AG04450 (cell line): ENCODE measurements at places on chromosomes 4 and X.

DNA sequence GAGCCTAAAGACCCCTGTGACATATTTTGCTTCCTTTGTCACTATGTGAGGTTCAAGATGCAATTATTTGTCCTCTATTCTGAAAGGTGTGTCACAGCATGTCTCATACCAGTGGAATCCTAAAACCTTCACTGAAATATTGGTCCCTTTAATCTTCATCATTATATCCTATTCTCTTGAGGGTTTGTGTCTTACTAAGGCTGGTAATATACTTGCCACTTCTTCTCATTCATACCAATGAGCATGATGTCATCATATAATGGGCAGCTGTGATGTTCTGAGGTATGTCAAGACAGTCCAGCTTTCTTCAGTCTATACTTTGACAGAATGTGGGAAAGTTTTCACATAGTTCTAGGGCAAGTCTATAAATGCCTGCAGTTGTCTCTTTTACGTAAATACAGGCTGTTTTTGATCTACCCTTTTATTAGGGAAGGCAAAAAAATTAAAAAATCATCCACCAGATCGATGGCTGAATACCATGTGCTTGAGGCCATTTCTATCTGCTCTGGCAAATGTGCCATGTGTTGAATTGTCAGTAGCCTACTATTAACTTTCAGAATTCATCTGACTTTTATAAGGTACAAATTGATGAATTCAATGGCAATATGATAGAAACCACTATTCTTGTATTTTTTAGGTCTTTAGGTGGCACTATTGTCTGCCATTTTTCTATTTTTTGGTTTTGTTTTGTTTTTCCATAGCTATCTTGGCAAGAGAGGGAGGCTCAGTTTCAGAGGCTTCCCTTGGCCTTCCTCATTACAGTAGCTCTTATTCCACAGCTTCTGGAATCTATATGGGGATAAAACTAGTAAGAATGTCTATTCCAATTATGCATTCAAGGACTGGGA, 209.0 kb downstream of the PPARGC1A start:
- DNase-seq, result no peak

DNA sequence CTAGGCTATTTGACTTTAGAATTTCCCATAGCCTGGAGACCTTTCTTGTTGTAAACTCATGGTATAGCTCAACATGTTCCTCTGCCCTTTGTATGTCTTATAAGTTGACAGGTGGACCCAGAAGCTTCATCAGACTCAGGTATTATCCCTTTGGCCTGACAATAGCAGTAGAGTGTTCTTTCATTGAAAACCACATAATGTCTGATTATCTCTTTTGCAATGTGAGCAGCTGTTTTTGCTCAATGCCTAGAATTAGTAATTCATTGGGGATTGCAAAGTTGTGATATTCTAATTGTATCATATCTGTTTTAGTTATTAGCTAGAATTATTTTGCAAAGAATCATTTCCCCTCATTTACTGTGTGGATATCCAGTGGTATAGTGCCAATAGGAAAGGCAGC, 27.5 kb downstream of the TBC1D19 start:
- DNase-seq, result no peak

GRCh38 chr4:46081248-46081647, 42.6 kb downstream of the GABRG1 start:
- no peak for DNase-seq

DNA sequence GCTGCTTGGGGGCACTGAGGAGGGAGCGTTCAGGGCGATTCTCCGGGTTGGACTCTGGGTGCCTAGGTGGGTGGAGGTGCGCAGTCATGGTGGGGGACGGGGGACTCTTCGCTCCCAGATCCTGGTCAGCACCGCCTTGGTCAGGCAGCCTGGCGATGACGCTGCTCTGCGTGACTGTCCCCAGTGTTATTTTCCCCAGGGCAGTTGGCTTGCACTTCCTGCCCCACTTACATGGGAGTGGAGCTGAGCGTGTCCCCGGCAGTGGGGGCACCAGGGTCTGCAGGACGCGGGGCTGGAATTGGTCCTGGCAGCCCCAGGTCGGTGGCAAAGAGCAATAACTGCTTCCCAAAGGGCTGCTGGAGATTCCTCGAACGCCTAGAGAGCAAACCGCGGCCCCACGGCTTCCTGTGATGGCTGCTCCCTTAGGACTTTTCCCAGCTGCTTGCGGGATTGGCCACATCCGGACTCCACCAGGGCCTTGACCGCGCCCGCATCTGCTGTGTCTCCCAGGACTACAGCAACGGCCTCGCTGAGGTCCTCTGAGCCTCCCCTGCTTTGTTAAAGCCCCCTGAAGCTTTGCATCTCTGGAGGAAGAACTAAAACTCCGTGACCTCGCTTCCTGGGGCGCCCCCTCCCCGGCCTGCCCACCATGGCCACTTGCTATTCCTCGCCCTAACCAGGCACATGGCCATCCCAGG, 35.3 kb upstream of the GPR78 start:
- no peak for DNase-seq

GRCh38 chr4:13313856-13314255, 170.3 kb downstream of the RAB28 start:
- DNase-seq, result no peak

DNA sequence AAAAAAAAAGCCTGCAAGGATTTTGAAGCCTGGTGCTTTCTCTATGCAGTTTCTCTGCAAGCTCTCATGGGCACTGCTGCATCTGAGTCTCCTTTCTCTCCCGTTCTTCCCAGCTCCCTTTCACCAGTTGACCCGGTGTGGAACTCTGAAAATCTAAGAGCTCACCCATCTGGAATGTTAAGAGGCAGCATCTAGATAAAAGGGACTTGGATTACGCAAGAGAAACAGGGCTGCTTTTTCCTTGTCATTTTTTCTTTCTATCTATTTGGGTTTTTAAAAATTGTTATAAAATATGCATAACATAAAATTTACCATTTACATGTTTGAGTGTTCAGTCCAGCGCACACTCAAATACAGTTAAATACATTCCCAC, 95.2 kb upstream of the RPS6KA3 start:
- DNase-seq, result no peak

GRCh38 chr4:33715841-33716395, 2528.4 kb downstream of the ARAP2 start:
- DNase-seq, result no peak

GRCh38 chr4:64341711-64342110, 67.5 kb downstream of the TECRL start:
- DNase-seq, result no peak

- no peak for DNase-seq
Measured at GRCh38 chrX:41339148-41339547, 5.2 kb downstream of the DDX3X start.

DNA sequence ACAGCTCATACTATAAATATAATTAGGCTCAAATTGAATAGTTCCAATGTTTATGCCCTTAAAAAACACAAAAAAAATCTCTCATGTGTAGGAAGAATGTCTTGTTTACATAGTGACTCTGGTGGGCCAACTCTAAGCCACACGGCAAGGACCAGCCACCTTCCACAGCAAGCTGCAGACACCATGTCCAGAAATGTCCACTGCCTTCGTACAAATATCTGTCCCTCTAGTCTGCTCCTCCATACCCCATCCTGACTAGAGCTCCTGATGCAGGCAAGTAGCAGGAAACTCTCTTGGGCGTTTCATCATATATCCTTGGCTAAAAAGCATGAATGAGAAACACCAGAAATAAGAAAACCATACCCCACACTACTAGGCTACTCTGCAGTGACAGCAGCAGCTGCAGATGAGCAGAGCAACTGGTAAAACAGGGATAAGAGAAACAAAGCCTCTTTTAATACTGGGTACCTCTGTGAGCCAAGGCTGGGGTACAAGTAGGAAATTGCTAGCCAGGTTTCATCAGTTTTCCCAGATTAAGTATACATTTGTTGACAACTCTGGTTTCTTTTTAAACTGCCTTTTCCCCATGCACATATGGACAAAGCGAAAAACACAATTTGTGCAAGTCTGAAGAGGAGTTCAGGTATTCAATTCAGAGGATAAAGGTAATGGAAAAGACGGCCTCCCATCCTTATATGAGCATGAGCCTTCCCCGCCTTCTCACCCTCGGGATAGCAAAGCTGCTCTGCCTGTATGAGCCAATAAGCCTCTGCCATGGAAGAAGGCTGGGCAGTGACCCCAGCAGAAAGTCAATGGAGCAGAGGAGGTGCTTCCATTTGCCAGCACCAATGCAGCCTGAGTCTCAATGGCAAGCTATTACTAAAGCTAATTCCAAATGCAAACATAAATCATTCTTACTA, 245.4 kb downstream of the DCLK2 start:
- DNase-seq, result no peak

- no peak for DNase-seq
Measured at GRCh38 chr4:31045724-31046318, 325.7 kb downstream of the PCDH7 start.

- DNase-seq, result no peak
Measured at GRCh38 chr4:73690051-73690738, 50.2 kb upstream of the CXCL8 start.

- DNase-seq, result no peak
Measured at GRCh38 chrX:39802908-39803307, 294.9 kb downstream of the BCOR start.

GRCh38 chr4:151417164-151417571, 8.2 kb downstream of the FHIP1A start:
- no peak for DNase-seq

- DNase-seq, result no peak
Measured at GRCh38 chr4:81607950-81608349, 136.2 kb upstream of the RASGEF1B start.

DNA sequence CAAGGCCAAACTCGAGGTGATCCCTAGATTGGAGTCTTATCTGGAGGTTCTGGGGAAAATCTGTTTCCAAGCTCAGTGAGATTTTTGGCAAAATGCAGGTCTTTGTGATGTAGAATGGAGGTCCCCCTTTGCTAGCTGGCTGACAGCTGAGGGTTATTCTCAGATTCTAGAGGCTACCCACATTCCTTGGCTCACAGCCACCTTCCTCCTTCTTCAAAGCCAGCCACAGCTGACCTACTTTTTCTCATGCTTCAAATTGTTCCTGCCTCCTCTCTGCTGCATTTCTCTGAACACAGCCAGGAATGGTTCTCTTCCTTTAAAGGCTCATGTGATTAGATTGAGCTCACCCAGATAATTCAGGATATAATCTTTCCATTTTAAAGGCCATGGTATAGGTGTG, 86.9 kb downstream of the VCX3A start:
- DNase-seq, result no peak

- DNase-seq, result no peak
Measured at GRCh38 chr4:158767451-158767850, 1.4 kb upstream of the FNIP2 start.

DNA sequence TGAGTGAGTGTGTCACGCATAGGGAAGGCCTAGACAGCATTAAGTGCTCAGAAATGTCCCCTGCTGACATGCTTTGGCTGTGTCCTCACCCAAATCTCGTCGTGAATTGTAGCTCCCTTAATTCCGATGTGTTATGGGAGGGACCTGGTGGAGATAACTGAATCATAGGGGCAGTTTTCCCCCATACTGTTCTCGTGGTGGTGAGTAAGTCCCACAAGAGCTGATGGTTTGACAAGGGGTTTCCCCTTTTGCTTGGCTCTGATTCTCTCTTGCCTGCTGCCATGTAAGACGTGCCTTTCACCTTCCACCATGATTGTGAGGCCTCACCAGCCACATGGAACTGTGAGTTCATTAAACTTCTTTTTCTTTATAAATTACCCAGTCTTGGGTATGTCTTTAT, 78.0 kb downstream of the NSUN7 start:
- no peak for DNase-seq

GRCh38 chr4:4859325-4859798, at the start of gene MSX1:
Gene MSX1 (plus strand): TSS chr4:4859665. CDS start chr4:4859900, 235 bp downstream.
- DNase-seq, result peak; percentile 18

DNA sequence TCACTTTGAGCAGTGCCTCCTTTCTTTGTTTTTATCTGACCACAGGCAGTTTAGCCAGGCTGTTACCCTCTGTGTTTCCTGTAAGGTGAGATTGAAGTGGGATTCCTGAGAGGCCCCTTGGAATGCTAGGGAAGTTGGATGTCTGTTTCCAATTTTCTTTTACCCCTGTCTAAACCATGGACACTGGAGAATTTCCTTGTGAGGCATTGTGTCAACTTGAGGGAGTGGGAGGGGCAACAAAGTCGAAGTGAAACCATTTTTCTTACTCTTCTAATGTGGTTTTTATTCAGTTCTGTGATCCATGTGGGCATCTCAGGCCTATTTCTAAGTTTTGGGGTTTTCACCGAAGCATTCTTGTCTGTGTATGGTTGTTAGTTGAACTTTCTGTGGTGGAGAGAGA, 296.1 kb upstream of the UGT8 start:
- DNase-seq, result no peak

DNA sequence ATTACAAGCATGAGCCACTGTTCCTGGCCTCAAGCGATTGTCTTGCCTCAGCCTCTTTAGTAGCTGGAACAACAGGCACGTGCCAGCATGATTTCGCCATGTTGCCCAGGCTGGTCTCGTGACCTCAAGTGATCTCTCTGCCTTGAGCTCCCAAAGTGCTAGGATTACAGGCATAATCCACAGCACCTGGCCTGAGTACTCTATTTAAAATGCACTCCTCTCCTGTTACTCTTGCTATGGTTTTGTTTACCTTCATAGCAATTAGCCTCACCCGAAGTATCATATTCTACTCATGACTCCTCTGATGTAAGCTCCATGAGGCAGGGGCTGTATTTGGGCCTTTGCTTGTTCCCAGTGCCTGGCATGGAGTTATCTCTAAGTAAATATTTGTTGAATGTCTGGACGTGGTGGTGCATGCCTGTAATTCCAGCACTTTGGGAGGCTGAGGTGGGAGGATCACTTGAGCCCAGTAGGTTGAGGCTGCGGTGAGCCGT, 92.5 kb upstream of the SLC34A2 start:
- DNase-seq, result no peak

DNA sequence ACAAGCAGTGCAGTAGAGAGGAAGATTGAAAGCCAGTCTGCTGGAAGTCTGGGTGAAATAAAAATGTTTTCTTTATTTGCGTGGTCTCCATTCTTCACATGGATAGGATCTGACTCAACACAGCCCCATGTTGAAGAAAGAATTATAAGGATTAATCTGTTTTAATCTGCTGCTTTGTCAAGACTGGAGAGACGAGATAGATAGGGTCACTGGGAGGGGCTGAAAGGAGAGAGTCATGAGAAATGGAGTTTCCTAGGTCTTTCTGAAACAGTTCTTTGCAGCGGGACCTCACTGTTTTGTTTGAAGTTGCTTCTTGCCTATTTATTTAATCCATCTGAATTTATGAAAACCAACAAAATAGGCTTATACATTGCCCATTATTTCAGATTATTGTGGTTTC, 32.4 kb upstream of the RHOH start:
- DNase-seq, result no peak

DNA sequence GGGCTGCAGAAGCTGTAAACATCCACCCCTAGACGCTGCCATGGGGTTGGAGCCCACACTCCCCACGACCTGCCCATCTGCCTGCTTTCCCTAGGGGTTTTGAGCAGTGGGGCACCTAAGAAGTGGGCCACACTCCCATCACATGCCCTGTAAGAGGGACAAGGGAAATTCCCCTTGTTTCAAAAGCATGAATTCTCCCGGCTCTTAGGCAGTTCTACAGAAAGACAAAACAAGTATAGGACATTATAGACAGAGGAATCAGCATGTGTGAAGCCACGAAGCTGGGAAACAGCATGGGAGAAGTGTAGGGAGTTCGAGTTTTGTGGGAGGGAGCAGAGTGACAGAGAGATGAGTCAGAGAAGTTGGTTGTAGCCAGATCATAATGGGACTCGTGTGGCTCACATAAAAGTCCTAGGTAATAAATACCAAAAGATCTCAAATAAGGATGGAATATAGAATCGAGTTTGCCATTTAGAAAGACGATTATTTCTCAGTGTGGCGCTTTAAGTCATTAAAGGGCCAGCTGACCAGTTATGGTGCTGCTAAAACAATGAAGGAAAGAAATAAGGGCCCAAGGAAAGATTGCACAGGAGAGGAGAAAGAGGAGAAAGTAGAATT, 23.9 kb downstream of the APOO start:
- no peak for DNase-seq

GRCh38 chr4:111475001-111475400, 670.3 kb upstream of the FAM241A start:
- no peak for DNase-seq
